ENCODE measurements at places on chromosomes 4 and X.

DNA sequence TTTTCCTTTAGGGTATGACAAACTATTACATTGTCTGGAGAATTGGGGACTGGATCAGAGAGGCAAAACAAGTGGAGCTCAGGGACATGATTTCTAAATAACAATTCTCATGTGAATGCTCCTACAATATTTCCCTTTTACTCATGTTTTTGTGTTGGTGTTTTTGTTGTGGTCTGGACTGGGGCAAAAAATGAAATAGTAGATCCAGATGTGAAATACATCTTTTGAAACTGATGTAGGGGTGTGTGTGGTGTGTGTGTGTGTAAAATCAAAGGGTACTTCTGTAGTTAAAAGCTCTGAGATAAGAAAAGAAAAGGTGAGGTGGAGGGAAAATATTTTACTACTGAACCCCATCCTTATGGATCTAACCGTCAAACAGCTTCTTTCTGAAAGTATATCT lies 188.4 kb upstream of the RPL34 start:
- no peak for DNase-seq

DNA sequence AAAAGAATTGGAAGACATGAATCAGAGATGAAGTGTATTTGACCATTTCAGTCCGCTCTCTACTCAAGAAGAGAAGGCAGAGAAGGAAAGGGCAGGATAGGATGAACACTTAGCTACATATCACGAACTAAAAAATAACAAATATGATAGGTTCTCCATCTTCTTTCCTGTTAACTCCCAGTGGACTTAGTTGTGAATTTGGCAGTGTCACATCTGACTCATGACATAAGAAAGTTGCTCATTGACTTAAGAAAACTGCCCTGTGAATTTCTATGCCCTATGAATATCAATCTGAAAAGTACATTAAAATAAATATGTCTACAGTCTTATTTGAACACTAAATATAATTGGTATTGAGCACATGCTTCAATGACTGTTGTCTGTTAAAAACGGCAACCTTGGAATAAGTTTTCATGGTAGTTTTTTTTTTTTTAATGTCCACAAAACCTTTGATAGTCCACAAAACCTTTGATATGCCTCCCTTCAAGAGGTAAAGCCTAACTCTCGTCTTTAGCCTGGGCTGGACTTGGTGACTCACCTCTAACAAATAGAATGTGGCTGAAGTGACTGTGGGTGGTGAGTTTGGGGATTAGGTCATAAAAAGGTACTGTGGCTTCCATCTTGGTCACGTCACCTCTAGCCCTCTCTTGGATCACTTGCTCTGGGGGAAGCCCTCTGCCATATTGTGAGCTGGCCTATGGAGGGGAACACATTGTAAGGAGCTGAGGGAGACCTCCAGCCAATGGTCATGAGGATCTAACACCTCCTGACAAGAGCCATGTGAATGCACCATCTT lies 184.7 kb upstream of the S100G start:
- no peak for DNase-seq

DNA sequence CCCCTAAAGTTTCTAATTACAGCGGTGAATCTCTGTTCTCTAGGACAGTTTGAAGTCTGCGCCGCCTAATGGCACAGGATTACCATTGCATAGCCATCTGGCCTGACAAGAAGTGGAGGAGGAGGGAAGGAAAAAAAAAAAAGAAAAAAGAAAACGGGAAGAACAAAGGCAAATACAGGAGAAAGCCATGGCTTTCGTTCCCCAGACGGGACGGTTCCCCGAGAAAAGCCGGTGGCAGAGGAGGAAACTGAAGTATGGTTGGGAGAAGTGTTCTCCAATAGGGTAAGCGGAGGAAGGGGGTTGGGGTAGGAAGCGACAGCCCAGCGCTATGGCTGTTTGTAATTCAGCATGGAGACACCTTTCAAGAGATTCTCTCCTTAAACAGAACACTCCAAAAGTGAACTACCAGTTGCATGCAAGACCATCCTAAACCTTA lies 80.8 kb downstream of the HMGN5 start:
- DNase-seq: peak; percentile 37

DNA sequence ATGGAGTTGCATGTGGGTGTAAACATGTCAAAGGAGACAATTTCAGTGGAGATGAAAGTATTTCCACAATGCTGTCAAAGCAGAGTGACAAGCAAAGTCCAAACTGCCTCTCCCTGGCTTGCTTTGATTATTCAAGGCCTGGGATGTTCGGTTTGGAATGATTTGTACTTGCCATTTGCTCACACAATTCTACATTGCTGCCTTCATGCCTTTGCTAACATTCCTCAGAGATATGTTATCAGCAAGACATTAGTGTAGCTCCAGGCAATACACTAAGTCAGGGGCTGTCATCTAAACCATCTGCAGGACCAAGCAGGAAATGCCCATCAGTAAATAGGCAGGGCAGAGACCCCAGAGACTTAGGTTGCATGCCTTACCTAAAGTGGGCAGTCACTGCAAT lies 79.6 kb upstream of the C1QTNF7 start:
- DNase-seq: no peak

- peak; percentile 96 for DNase-seq
These were observed 200.4 kb downstream of the PTTG2 start for GRCh38 chr4:38160487-38161207.

GRCh38 chr4:179307297-179308136 lies 1865.3 kb upstream of the AGA start:
- peak; percentile 5 for DNase-seq

- no peak for DNase-seq
These were observed 549.0 kb upstream of the GRID2 start for GRCh38 chr4:91754716-91755115.

DNA sequence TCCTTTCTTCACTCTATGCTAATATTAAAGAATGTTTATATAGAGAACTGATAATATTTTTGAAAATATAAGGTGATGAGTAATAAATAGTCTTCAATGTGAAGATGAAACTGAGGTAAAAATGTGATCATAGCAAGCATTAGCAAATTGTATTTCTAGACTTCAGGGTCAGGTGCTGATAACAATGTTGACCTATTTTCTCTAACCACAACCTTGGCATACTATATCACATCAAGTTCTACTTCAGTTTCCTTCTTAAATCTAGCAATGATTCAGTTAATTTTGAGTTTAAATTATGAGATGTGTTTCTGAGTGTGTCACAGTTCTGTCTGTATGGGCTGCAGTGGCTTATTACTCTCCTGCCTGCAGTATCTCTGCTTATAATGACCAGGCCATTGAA lies 209.4 kb downstream of the RAPGEF2 start:
- no peak for DNase-seq

DNA sequence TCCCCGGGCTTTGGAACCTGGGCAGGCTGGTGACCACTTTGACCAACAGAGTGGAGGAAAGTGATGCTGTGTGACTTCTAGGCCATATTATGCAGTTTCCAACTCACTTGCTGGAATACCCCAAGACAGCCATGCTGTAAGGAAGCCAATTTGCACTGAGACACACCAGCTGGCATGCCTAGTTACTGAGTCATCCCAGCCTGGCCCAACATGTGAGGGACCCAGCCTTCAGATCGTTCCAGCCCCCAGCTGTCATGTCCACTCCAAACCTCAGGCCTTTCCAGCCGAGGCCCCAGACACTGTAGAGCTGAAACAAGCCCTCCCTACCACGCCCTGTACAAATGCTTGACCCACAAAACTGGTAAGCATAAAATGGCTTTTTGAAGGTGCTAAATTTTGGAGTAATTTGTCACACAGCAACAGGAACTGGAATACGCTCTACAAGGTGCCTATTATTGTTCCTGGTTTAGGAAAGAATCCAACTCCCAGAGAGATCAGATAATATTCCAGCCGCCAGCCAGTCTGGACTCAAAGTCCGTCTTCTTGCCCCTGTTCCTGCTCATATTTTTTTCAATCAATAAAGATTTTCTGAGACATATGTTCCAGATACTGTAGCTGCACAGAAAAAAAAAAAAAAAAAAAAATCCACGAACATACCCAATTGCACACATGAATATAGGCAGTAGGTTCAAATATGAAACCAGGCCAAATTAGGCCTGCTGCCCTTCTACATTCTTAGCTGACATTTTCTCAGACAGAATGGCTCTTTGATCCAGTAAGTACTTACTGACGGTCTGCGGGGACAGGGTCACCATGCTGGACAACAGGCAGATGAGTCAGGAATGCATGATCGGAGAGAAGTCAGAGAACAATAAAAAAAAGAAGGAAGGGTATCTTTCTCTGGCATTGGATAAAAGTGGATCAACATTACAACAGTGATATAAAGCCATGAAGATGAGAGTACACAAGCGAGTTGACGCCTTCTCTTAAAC lies 35.1 kb downstream of the SH3KBP1 start:
- DNase-seq: no peak

DNA sequence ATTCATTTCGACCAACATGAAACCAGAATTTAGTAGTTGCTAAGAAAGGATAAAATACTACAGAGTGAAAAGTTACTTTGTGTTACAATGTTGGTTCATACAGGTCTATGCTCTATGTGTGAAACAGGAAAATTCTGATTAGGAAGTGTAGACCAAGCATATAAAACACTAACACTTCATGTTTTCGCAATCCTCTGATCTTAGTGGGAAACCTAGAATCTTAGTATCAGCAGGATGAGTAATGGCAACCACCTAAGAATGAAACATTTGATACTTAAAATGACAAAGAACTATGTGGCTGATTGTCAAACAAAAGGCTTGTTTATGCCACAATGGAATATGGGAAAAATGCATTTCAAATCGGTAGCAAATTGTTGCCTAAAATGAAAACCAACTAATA lies 116.1 kb downstream of the AMMECR1 start:
- no peak for DNase-seq

DNA sequence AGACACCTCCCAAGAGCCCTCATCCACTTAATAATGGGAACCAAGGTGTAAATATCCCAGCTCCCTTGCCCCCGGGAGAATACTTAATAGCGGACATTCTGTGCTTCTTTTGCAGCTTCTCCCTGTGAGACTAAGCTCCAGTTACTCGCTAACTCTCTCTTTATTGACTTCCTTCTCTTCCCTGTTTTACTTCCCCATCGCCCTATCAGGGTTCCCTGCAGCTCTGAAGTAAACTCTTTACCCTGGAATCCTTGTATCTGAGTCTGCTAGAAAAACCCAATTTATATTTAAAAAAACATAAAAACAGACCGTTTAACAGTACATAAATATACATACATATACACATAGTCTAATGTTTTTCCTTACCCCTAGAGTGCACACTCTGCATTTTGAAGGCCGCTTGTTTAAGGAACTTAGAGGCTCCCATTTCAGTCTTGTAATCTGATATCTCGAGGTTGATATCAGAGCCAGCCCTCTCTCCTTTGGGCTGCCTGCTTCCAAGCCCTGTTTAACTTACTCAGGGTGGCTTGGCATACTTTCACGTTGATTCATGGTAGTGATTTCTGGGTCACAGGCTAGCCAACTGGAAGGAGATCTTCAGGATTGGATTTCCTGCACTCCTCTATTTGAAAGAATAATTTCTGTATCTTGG lies 177.4 kb upstream of the SCML1 start:
- peak; percentile 63 for DNase-seq

DNA sequence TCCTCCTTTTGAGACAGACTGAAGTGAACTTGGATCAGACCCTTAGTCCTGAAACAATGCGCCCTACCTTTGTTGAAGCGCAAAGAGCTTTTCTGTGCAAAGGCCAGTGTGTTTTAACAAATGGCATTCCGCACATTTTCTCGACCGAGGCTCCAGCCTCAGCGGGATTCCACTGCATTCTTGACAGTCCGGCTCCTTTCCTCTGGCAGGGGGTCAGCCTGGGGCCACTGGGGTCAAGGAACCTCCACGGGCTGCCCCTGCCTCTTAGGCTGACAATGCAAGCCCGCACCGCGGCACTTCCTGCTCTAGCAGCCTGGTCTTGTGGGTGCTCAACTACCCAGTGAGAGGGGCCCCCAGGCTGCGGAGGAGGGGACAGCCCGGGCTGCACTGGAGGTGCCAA lies 47.2 kb upstream of the TFDP3 start:
- DNase-seq: no peak

DNA sequence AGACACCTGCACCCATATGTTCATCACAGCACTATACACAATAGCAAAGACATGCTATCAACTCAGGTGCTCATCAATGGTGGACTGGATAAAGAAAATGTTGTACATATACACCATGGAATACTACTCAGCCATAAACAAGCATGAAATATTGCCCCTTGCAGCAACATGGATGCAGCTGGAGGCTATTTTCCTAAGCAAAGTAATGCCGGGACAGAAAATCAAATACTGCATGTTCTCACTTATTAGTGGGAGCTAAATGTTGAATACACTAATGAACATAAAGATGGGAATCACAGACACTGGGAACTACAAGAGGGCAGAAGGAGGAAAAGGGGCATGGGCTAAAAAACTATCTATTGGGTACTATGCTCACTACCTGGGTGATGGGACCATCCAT lies 278.5 kb downstream of the GPC3 start:
- no peak for DNase-seq

All from PC-9 (cell line).